ENCODE measurements at places on chromosomes 4 and X.
A peak's percentile ranks its signal among the peaks of the same experiment; 100 is the strongest.

- DNase-seq, result no peak
These were observed 3.2 kb downstream of the GBA3 start for GRCh38 chr4:22695917-22696316.

GRCh38 chr4:113116414-113117357, 67.2 kb downstream of the ANK2 start:
- no peak for DNase-seq

DNA sequence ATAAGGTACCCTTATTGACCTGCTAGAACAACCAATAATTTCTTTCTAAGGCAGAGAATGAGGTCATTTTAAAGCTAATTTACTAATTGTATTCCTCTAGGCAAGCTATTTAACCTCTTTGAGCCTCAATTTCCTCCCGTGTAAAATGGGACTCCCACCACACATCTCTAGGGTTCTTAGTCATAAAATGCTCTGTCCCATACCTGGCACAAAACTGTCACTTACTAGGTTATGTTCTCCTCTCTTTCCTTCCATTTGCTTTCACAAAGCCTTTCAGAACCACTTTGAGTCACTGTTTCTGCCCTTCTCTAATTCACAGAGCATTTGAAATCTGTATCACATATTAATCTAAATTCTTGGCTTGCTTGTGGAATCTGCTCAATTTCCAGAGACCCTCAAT, 2.4 kb upstream of the GPR82 start:
- no peak for DNase-seq

DNA sequence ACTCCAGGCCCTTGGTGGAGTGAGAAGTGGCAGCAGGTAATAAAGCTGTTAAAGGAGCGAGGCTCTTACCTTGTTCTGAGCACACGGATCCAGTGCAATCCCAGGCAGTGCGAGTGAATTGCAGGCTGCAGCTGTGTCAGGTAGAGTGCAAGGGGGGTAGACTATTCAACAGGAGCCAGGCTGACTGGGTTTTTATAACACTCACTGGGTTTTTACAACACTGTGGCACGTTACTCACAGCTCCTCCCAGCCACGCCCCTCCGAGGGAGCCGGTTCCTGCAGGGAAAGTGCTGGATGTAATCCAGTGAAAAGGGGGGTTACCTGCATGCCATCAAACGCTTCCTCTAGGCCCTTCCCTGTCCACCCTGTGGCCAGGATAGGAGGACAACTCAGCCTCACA, 358 bp downstream of the FGFBP1 start:
- no peak for DNase-seq

- no peak for DNase-seq
These were observed 8.9 kb downstream of the EIF4E start for GRCh38 chr4:98919996-98920395.

- no peak for DNase-seq
These were observed 271.2 kb downstream of the FBXO8 start for GRCh38 chr4:174012135-174012885.

DNA sequence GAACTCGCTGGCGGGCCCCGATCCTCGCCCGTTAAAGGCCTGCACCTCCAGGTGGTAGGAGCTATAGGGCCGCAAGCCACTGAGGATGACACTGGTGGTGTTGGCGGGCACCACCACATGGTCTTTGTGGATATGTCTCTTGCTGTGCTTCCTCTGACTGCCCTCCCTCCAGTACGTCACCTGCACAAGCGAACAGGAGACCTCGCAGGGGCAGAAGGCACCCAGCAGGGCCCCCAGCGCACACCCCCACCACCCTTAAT, 20.7 kb downstream of the L1CAM start:
- no peak for DNase-seq

DNA sequence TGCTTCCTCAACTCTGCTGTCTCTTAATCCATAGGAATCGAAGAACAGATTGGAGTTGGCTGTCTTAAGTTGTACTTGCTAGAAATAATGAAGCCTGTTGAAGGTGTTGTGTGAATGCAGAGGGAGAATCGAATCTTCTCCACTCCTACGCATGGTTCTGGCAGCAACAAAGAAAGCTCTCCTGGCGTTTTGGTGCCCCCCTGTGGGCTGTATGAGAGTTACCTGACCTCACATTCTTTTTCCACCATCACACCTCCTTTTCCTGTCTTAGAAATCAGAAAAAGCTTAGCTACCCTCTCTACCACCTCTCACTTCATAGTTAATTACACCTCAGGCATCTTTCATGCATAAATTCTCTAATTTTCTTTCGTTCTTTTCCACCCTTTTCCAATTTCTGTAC, 16.3 kb downstream of the KLF8 start:
- peak; percentile 25 for DNase-seq

GRCh38 chr4:89765966-89766365, 71.0 kb downstream of the SNCA start:
- DNase-seq, result no peak

DNA sequence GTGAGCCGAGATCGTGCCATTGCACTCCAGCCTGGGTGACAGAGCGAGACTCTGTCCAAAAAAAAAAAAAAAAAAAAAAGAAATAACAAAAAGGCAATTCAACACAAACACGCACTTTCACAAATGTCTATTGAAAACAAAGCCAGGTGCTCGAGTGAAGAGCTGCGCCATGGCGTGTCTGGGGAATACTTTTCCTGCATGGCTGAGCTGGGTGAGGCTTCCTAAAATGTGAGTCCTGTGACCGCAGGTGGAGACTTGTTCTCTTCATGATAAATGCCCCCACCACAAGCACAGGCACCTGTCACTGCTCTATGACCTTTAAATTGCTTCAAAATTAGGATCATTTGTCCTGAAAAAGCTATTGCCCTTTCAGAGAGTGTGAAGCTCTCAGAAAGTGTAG, 4.0 kb upstream of the ABLIM2 start:
- DNase-seq, result no peak

DNA sequence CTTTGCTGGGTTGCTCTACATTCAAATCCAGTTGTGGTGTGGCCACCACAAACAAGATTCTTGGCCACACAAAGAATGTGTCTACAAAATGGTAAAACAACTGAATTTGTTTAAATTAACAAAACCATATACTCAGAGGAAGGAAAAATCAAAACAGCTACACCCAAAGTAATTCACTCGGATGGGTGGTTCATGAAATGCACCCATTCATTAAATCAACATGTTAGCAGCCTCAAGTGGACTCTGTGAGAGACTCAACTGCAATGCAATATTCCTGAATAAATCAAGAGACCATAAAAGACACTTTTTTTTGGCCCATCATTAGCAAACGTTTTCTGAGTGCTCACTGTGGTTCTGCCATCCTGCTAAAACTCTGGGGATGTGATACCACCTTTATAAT, 11.2 kb upstream of the AMELX start:
- no peak for DNase-seq

DNA sequence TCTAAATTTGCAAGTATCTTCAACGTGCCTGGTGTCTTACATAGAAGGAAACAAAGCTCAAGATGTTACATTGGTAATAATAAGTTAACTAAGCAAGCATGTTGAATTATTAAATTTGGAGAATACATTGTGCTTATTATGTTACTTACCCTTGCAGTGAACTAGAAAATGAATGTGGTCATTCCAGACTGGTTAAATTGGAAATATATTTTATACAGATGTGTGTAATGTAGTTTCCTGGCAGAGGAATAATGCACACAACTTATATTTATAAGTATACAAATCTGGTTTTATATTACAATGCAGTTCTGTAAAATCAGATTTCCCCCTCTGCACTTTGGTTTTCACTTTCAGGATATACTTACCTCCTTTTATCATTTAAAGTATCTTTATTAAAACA, 159.9 kb upstream of the SLIT2 start:
- no peak for DNase-seq

- DNase-seq, result no peak
These were observed 228.7 kb upstream of the SPRY1 start for GRCh38 chr4:123167931-123168330.

- DNase-seq, result no peak
These were observed 6.9 kb downstream of the CCNB3 start for GRCh38 chrX:50211510-50211909.

DNA sequence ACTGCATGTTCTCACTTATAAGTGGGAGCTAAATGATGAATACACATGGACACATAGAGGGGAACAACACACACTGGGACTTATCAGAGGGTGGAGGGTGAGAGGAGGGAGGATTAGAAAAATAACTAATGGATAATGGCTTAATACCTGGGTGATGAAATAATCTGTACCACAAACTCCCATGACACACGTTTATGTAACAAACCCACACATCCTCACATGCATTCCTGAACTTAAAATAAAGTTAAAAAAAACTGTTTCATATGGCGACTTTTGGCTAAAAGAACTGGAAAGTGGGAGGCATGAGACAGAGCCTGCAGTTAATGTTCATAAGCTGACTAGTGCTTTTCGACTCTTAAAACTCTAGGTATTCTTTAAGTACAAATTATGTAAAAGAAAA, 98.9 kb upstream of the NPFFR2 start:
- no peak for DNase-seq

- DNase-seq, result no peak
These were observed 55.3 kb downstream of the FIP1L1 start for GRCh38 chr4:53432528-53433424.

- DNase-seq, result no peak
These were observed 483.6 kb downstream of the GABRG1 start for GRCh38 chr4:45640281-45640680.

- DNase-seq, result no peak
These were observed 2.4 kb downstream of the DGKQ start for GRCh38 chr4:970854-971520.

- no peak for DNase-seq
These were observed 134.0 kb downstream of the COL4A6 start for GRCh38 chrX:108304210-108304609.

DNA sequence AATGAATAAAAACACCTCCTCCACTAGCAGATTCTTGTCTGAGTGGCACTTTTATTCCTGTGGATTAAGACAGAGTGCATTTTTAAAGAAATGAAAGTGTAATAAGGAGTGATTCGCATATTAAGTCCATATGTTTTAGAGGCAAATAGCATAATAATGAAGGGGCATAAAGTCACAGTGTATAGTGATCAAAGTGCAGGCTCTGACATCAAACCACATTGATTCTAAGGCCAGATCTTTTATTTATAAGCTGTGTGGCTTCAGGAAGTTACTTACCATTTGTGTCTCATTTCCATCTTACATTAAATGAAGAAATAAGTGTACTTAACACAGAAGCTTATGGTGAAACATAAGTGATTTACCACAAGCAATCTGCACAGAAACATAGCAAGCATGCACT, 332.8 kb downstream of the GASK1B start:
- no peak for DNase-seq

- DNase-seq, result no peak
These were observed 14.1 kb downstream of the CTBP1 start for GRCh38 chr4:1234811-1235292.

DNA sequence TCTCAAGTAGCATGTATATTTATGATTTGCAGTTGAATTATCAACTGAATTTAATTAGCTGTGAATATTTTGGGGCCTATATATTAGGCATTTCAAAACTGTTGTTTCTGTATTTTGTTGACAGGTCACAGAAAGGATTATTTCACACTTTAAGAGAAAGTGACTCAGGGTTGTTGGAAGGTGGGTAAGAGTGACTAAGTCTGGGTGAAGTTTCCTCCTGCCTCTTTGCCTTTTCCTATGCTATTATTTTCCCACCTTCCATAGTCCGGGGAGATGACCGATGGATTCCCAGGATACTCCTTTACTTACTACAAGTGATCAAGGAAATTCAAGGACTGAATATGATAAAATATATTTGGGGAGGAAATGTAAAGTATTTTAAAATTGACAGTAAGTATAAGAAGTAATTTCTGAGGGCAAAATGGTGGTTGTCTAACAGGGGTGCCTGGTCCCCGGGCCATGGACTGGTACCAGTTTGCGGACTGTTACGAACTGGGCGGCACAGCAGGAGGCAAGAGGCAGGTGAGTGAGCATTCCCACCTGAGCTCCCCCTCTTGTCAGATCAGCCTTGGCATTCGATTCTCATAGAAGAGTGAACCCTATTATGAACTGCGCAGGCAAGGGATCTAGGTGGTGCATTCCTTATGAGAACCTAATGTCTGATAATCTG, 175.5 kb upstream of the GPRIN3 start:
- DNase-seq, result no peak

GRCh38 chr4:53810643-53811042, 219.4 kb upstream of the LNX1 start:
- no peak for DNase-seq

Data from activated T-helper 2 cell treated with anti-CD3 and anti-CD28 coated beads, Interferon-gamma antibody, Interleukin-2, Interleukin-4, amounts not matched to agents 10 μg/mL and 5 μg/mL and 100 μg/mL, durations not matched to agents 14 hours and 24 hours and 36 hours (primary cell).